ENCODE measurements at places on chromosomes 4 and X.

GRCh38 chr4:6984612-6985425 is 58.4 kb upstream of the TADA2B start:
- peak; percentile 10 for DNase-seq

DNA sequence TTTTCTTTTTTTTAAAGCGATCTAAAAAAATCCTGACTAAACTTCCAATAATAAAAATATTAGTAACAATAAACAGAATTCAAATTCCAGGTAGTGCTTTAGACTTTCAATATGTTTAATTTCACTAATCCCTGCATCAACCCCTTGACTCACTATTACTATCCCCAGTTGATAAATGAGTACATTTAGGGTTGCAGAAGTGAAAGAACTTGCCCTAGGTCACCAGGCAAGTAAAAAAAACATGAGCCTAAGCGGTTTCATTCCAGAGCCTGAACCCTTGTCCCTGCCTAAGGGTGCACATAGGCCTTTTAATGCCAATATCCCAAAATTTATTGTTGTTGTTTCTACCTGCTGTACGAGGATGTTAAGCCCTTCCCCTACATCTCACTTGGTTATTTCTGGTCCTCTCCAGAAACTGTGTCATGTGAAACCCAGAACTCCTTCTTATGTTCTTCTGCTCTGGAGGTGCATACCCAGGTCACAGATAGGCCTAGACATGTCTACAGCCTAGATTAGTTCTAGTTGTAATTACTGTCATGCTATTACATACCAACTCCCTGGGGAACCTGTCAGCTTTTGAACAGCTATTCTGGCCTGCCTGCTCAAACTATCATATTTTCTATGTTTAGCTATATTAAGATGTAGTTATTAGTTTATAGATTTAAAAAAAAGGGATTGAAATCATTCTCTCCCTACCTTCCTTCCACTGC is 244.5 kb upstream of the PITX2 start:
- no peak for DNase-seq

DNA sequence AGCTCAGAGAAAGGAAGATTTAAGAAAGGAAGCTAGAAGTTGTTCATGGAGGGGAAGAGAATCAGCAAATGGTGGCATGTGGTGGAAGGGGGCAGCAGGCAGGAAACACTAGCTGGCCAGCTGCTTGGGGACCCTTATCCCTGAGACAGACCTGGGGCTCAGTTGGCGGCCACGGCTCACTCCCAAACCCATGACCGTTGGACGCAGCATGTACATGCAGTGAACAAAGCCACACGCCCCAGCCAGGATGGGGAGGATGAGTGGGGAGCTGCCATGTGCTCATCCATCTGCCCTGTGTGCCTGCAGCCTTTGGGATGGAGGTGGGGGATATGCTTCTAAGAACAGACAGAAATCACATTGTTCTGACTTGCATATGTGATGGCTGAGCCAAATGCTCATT is 155.2 kb upstream of the PABPC5 start:
- DNase-seq, result no peak

- no peak for DNase-seq
These were observed 96.5 kb downstream of the SYTL5 start for GRCh38 chrX:38102875-38103274.

DNA sequence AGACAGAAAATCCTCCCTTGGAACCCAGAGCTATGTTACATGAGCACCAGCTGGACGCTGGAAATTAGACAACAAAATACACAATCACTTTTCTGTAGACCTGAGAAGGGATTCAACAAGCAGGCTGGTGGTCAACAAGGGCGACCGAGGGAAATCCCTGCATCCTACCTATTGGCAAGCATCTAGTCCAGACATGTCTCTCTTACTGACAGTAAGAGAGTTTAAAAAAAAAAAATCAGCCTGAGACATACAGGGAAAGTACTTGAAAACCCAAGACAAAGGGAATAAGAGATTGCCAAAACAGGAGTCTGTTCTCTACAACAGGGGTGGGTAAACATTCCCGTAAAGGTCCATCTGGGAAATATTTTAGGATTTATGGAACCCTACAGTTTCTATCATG is 108.0 kb downstream of the KDR start:
- no peak for DNase-seq

DNA sequence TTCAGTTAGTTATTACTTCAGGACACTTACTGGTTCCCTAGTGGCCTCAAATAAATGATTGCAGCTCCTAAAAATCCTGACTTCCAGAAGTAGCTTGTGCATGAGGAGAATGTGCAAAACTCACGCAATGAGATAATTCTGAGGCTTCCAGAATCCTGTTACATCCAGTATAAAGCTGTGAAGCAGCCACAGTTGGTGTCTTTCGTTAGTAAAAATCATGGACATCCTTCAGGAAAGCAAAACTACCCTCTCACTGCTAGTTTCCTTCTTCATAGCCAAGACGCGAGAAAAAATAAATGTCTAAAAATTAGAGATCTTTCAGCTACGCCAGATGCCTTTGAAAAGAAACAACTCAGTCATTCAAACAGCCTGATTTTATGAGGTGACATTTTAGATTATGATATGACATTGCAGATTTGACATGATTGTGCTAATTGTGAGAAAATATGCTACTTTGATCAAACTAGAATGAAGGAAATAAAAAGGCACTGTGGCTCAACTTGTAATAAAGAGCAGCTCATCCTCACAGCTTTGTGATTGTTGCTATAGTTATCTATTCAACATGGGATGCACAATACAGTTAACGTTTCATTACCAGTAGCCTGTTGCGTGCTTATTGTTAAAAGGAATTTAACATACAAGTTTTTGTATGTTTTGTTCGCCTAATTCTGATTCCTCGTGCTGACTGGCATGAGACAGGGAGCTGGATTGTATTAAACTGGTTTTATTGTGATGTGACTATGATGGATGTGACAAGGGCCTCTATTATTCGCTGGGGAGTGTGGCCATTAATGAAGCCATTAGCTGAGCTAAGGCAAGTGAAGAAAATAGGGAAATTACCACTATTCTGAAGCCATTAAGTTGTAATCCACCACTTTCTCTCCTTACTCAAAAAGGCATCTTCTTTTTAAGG is 40.5 kb downstream of the AFF2 start:
- no peak for DNase-seq

- DNase-seq, result no peak
These were observed 3.4 kb downstream of the AKAP14 start for GRCh38 chrX:119899125-119899524.

- DNase-seq, result no peak
These were observed 391.0 kb upstream of the MAGEB2 start for GRCh38 chrX:29824176-29824906.

DNA sequence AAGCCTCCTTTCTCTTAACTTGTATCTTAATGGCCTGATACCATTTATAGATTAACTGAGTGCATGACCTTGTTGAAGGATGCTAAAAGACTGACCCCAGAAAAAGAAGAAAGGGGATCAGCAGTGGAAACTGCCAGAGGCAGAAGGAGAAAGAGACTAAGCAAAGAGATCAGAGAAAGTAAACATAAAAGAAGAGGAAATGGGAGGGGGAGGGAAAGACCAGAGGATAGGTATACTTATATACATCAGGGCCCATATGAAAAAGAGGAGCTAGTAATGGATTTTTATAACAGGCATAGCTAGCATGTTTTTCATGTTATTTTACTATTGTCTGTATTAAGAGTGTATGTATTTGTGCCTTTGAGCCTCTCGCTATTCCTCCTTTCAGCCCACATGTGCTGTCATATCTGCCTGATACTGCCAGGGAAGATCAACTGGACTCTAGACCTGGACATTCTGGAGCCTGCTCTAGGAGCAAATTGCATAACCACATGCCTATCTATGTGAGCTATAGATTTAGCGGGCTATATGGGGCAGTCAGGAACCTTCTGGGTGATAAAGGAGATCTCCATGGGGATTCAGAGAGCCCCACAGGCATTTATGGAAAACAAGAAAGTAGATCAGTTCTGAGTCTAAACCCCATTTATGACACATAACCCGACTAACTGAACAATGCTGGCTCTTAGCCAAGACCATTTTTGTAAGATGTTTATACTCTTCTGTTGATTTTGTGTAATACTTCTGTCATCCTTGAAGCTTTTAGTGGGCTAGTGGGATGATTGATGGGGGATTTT is 13.4 kb upstream of the SNX12 start:
- peak; percentile 70 for DNase-seq

- DNase-seq, result peak; percentile 73
These were observed 12.8 kb upstream of the ELOVL6 start for GRCh38 chr4:110211007-110211769.

DNA sequence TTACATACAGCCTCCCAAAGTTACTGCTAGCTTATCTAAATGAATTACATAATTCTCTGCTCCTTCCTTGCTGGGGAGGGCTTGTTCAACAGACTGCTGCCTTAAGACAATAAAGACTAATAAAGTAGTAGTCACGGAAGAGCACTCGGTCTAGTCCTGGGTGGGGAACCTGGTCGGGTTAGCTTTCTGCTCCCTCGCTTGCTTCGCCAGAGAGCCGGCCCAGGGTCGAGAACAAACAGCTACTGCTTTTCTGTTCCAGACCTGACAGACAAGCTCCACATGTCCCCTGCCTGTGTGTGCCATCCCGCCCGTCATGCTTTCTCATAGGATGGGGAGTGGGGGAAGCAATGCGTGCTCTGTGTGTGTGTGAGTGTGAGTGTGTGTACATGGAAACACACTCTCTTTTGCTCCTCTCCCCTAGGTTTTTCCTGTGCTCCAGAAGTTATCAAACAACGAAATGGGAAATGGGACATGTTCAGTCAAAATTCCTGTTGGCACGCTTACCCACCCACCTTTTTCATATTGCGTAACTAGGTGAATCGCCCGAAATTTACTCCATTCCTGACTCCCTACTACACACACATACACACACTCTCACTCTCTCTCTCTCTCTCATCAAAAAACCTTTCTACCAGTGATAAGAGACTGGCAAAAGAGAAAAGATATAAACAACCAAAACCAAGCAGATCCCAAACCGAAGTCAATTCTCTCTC is 1.3 kb downstream of the NPY1R start:
- no peak for DNase-seq

- no peak for DNase-seq
These were observed 55.5 kb downstream of the VCX3B start for GRCh38 chrX:8520178-8520577.

GRCh38 chr4:77193511-77194102 is 36.6 kb downstream of the CCNG2 start:
- DNase-seq, result no peak

DNA sequence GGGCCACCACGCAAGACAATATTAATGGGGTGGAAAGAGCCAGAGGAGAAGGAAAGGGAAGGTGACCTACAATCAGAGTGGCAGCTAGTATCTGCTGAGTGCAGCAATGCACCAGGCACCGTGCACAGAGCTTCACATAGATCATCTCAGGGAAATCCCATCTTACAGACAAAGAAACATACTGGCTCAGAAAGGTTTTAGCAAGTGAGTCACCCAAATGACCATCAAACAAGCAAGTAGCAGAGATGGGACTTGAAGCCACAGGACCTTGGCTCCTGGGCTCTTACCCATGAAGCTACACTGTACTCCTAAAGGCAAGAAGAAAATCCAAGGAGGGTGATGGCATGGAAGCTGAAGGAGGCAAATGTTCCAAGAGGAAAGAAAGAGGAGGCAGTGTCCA is 6.8 kb downstream of the ANXA5 start:
- DNase-seq, result peak; percentile 84

- DNase-seq, result no peak
These were observed 101.1 kb downstream of the ADGRL3 start for GRCh38 chr4:61301271-61301670.

DNA sequence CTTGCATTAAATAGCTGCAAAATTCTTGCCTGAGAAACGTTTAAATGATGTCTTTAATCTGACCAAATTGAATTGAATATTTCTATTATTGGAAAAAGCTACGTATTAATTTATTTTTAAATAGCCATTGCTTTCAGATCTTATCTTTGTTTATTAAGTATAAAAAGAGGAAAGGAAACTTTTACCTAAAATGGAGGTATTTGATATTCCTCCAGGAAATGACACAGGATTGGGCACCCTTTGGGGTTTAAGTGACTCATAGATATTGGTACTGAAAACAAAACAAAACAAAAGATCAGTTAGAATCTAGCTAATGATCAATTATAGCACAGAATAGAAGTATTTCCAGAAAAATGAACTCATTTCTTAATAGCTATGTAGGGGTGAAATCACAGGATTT is 34.1 kb downstream of the PLS3 start:
- peak; percentile 56 for DNase-seq

GRCh38 chr4:12612876-12613275 is 871.3 kb downstream of the RAB28 start:
- DNase-seq, result no peak

DNA sequence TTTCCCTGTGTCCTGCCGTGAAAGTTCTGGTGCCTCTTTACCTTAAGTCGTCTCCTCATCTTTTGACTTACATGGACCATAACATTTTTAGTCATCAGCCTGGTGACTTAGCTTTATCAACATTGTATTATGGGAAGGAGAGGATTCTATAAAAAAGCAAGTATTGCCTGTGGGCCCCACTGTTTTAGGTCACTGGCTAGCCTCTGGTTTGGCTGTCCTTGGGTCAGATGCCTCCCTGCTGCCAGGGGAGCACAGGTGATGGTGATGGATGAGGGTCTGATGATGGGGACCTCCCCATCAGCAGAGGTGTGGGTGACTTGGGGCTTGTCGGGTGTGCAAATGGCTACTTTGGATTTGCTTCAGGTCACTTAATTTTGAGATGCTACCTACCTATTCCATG is 51.8 kb downstream of the FAM193A start:
- DNase-seq, result no peak

DNA sequence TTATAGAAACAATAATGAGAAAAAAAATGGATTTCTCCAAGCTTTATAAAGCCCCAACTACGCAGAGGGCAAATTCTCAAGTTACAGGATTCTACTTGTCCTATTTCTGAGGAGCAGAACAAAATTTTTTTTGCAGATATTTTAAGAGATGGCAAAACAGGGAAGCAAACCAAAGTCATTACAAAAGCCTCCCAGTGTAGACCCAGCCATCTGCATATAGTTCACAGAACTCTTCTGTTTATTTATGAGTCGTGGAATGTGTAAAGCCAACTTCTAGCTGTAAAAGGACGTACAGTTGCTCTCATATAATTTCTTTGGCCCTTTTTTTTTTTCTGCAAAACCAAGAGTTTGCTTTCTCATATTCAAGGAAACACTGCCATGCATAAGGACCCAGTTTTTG is 120.4 kb downstream of the PCDH7 start:
- DNase-seq, result no peak
